ENCODE measurements at places on chromosomes 12 and 14.

- no peak for DNase-seq
Observed at GRCh38 chr14:44763356-44763755, 198.4 kb downstream of the KLHL28 start.

GRCh38 chr14:80679273-80679672, 262.3 kb downstream of the CEP128 start:
- DNase-seq = no peak

GRCh38 chr12:30514666-30515065, 181.0 kb downstream of the IPO8 start:
- DNase-seq = peak; percentile 3

DNA sequence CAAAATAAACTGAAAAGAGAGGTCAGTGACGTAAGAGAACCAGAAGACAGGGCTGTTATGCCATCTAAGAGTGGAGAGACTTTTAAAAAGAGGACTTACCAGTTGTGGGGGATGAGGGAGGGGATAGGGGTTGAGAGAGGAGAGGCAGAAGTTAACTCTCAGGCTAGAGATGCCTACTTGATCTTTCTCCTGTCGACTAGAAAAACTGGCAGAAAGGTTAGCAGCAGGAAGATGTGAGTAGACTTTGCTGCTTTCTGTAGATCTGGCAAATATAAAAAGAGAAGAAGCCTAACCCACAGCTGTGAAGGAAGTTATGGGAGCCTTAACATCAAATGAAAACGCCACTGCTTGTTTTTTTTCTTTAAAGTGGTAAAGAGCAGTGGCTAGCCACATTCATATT, 10.7 kb downstream of the CREBL2 start:
- DNase-seq = no peak

DNA sequence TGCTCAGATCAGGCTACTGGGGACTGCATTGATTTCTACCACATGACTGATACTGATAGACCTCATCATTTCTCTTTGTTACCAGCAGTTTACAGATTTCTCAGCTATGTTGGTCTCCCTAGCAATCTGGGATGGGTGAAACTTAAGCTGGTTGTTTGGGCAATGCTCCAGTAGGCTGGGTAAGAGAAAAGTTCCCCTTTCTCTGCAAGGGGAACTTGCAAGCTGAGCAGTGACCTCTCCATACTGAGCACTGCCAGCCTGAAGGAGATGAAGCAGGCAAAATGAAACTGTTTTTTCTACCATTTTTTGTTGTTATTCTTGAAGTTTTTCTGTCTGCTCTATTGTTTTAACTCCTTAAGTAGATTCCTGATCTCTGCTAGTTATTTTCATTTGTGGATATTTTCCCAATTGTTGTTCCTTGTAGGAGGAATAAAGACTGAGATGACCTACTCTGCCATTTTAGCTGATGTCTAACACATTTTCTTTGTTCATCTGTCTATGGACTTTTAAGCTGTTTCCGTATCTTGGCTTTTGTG, 1.3 kb upstream of the OR4M1 start:
- DNase-seq = no peak

GRCh38 chr14:68662392-68662791, 130.5 kb downstream of the ZFP36L1 start:
- no peak for DNase-seq

Measured in umbilical cord (tissue), 2 donors.